Esophagus muscularis mucosa (tissue), 4 donors: ENCODE measurements at places on chromosomes 16 and 17.

DNA sequence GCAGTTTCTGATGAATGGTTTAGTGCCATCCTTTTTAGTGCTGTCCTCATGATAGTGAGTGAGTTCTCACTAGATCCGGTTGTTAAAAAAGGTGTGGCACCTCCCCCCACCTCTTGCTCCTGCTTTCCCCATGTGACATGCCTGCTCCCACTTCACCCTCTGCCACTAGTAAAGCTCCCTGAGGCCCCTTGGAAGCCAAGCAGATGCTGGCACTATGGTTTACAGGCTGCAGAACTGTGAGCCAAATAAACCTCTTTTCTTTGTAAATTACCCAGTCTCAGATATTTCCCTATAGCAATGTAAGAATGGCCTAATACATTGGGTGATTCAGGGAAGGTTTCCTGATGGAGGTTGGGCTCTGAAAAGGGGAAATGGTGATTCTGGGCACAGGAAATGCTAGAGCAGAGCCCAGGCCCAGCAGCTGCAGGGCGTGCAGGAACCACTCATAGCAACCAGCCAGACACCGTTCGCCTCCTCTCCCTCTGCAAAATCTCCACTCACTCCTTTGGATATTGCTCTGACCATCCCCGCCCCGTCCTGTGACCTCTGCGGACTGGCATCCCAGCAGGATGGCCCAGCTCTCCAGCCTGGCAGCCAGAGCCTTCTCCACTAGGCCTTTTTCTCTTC, 2.6 kb upstream of the ADORA2B start:
- DNase-seq = no peak

DNA sequence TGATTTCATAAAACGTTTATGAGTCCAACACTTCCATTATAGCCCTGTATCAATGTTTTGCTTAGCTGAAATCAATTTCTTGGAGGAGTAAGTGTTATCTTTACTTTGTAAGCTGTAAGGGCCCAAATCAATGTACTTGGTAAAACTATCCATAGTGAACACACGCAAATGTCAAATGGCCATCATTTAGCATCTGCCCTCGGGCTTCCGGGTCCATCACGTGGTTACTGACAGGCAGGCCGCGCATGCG, 687 bp upstream of the NARF start:
- no peak for DNase-seq

GRCh38 chr16:58325941-58326340, 31.1 kb upstream of the PRSS54 start:
- no peak for DNase-seq

- DNase-seq = no peak
Observed at GRCh38 chr17:79715943-79716797, 14.6 kb upstream of the ENPP7 start.

DNA sequence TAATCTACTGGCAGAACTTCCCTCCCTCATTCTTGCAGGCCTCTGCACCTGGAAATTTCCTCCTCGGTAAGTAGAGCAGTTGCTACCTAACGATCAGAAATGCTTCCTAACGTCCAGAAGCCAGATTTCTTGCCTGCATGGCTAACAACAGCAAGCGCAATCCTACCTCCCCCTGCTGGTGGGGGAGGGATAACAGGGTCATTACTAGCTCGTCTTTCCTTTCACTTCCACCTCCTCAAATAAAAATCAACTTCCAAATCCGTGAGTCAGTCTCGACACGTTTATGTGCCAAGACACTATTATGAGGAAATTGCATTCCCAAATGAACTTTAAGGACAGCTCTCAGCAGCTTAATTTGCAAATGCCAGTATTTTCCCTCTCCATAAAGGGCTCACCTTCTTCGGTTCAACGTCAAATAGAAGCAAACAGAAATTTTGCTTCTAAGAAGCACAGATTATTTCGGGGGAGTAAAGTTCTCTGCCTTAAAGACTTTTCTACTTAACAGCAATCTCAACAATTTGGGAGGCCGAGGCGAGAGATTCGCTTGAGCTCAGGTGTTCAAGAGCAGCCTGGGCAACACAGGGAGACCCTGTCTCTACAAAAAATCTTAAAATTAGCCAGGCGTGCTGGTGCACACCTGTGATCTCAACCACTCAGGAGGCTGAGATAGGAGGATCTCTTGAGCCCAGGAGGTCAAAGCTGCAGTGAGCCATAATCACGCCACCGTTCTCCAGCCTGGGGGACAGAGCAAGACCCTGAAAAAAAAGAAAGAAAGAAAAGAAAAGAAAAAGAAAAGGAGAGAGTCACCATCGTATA, 188.6 kb upstream of the PSMD7 start:
- no peak for DNase-seq

GRCh38 chr16:23131931-23132621, 17.2 kb downstream of the USP31 start:
- DNase-seq = no peak

DNA sequence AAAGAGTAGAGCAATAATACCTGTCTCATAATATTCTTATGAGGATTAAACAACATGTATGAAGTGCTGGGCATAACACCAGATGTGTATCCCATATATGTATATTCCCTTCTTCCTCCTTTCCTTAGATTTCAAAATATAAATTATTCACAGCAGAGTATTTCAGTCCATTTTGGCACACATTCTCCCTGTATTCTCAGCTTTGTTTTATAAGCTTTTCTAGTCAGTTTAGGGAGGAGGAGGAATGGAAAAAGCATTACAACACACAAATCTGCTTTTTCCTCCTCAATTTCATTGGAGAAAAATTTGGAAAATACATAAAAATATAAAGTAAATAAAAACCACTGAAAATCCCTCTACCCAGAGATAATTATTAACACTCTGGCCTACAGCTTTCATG, 46.6 kb upstream of the CORO6 start:
- no peak for DNase-seq

DNA sequence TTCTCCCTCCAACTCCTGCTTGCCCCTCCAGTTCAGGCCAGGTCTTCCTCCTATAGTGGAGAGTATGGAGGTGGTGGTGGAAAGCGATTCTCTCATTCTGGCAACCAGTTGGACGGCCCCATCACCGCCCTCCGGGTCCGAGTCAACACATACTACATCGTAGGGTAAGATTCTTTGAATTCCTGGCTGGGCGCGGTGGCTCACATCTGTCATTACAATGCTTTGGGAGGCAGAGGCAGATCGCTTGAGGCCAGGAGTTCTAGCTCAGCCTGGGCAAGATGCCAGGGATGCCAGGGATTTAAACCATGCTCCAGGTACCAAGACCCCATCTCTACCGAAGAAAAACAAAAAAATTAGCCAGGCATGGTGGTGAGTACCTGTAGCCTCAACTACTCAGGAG, 1.4 kb downstream of the ZG16 start:
- no peak for DNase-seq

- no peak for DNase-seq
Observed at GRCh38 chr16:66832661-66833305, 2.0 kb upstream of the NAE1 start.

DNA sequence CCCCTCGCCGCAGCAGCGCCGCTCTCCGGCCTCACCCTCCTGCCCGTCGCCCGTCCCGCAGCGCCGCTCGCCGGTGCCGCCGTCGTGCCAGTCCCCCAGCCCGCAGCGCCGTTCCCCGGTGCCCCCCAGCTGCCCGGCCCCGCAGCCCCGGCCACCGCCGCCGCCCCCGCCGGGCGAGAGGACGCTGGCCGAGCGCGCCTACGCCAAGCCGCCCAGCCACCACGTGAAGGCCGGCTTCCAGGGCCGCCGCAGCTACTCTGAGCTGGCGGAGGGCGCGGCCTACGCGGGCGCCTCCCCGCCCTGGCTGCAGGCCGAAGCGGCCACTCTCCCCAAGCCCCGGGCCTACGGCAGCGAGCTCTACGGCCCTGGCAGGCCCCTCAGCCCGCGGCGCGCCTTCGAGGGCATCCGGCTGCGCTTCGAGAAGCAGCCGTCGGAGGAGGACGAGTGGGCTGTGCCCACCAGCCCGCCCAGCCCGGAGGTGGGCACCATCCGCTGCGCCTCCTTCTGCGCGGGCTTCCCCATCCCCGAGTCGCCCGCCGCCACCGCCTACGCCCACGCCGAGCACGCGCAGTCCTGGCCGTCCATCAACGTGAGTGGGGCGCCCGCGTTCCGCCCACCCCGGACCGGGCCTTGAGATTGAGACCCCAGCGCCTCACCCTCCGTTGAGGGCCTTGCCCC, 15.0 kb downstream of the TBKBP1 start:
- DNase-seq = no peak

GRCh38 chr17:43171586-43172487, 823 bp downstream of the NBR1 start:
- no peak for DNase-seq

- DNase-seq = no peak
Observed at GRCh38 chr17:45307290-45308015, 9.4 kb downstream of the MAP3K14 start.

DNA sequence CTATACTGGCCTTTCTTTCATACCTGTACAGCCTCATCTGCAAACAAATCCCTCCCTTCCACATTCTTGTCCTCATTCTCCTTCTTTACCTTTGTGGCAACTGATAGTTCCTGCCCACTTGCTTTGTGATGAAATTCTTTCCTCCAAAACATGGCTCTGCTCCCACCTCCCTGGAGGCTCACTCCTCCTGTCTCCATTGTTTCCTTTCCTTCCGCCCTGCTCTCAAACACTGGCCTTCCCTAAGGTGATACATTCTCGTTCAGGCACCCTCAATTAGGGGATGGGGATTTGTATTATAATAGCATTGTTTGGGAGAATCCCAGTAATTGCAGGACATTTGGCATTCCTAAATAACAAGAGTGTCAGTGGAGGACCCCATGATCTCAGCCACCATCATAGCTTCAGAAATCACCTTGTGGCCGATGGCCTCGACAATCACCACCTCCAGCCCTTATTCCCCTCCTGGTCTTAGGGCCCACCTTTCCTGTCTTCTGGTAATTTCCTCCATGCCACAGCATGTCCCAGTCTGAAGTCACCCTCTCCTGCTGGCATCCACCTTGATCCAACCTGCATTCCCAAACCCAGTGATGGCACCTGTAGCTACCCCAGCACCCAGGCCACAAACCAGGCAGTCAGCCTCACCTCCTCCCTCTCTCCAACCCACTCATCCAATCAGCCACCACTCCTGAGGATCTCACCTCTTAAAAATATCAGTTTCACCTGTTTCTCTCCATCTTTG, 7.9 kb downstream of the UNC119 start:
- DNase-seq = no peak
